ENCODE measurements at places on chromosomes 6 and 20. TPM values are rescaled to one million over a fixed set of nuclear protein-coding genes. Genes with fewer than 3 reads are reported as not detected.

DNA sequence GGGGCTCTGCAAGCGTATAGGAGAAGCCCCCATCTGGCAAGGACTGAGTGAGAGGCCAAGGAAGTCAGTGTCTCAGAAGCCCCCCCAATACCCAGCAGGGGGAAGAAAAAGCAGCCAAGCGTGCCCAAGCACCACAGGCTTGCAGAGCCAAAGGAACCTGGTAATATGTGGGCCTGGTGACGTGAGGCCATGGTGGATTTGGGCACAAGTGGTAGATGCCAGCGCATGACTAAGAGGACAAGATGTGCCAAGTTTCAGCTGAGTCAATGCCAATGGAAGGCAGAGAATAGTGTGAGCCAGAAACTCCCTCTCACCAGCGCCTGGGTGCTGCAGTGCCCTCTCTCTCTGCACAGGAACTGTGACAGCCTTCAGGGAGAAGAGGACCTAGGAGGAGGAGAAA lies 110.0 kb downstream of the QRSL1 start:
- no peak for DNase-seq

DNA sequence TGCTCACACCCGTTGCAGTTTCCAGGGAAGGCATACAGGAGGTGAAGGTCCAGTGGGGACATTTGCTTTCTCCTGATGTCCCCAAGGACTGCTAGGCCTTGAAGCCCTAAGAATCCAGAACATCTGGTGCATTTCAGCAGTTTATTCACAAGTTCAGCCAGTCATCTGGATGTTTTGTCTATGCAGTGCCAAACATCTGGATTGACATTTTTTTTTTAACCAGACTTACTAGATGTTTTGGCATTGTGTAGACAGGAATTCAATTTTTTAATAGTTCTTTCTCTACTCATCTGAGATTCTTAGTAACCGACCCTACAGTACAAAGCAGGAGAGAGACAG lies 256.2 kb downstream of the CLIC5 start:
- no peak for DNase-seq

DNA sequence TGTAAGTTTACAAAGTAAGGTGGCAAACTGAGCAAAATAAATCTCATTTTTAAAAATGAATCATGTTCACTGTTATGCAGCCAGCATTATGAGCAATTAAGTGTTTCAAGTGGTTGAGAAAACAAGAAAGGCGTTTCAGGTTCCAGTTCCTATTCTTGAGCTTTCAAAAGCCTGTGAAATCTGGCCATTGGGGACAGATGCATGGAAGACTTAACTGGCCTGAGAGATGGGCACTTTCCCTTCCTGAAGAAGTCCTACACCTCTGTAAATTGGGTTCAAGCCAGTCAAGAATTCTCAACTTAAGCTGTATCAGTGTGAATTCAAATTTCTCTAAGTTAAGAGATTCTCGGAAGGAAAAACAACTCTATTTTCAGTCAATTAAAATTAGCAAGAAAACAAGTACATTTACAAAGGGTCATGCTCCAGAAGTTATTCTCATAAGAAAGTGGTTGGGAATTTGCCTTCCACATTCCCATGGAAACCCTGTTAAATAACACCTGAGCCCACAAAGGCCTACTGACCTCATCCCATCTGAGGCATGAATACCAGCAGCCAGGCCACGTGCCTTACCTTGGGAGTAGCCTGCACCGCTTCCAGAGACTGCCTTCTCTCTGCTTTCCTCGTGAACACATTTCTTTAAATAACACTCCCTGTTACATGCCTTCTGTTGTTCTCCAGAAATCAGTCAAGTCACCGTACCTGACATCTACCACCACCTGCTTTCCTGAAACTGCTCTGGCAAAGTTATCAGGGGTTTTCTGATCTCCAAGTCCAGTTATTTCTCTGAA lies 19.4 kb downstream of the MAP3K5 start:
- DNase-seq = no peak

DNA sequence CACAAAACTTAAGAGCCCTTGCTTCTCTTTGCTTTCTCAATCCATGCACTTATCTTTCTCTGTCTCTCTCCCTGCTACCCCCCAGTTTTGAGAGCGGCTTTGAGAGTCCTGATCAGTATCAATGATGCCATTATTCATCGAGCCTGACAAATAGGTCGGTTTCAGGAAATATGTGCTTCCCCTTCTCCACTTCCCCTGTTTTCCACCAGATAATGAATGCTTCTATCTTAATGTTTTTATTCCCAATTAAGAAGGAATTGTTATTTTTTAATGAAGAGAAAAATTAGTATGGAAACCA lies 117.7 kb downstream of the KIF13A start:
- DNase-seq = no peak

DNA sequence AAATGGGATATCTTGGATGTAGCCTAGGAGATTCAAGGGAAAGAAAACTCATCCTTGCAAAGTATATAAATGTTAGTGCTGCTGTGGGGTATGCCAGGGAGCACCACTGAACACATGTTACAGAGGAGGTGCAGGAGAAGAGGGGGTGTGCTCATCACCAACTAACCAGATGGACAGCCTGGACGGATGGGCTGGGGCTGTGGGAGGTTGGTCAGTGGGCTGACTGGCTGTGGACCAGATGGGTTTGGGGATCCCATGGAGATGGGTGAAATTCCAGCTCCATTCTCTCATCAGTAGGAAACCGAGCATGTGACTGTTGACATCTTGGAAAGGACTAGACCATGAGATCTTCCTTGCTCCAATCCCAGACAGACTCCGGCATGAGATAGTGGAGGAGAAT lies 201.0 kb downstream of the LRFN2 start:
- no peak for DNase-seq

DTNBP1 gene
- total RNA-seq = 29.3 TPM
